ENCODE measurements at places on chromosomes 4 and X. TPM values are rescaled to one million over a fixed set of nuclear protein-coding genes. Genes with fewer than 3 reads are reported as not detected.

DNA sequence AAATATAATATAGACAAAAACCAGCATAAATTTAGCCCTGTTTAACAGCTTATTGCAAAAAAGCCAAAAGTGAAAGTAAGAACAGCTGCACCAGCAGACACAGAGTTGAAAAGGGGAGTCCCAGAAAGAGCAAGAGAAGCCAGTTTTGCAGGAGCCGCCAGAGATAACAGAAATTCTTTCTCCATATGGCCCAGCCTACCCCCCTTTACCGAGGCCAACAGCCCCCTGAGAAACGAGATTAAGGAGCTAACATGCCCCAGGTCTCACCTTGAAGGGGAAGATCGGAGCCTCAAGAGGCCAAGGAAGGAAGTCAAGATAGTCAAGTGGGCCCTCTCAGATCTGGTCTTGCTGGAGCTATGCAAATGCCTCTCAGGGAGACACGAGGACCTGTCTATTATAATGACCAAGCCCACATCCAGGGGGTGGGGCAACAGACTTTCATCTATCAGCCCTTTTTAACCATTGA is 4.8 kb downstream of the ACOX3 start:
- peak; percentile 52 for DNase-seq

- no peak for DNase-seq
Observed at GRCh38 chr4:65983061-65983460, 312.8 kb upstream of the EPHA5 start.

CYBB gene
- total RNA-seq, result 0.23 TPM

DNA sequence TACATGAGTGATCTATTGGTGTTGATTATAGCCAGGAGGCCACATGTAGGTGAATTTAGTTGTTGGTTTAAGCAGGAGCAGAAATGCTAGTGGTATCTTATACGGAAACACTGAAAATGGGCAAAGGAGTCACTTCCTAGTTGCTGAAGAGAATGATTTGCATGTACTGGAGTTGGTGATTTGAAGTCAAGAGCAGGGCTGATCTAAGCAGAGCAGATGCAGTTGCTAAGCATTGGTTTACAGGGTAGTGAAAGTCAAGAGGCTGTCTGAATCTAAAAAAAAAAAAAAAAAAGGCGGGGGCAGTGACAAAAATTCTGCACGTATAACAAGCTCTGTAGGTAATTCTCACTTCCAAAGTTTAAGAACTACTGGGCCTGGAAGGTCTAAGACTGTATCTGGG is 90.4 kb upstream of the HPRT1 start:
- DNase-seq, result no peak

PRSS12 gene
- 1.6 TPM for total RNA-seq

- DNase-seq, result no peak
Observed at GRCh38 chr4:142124874-142125273, 488.5 kb downstream of the IL15 start.

DNA sequence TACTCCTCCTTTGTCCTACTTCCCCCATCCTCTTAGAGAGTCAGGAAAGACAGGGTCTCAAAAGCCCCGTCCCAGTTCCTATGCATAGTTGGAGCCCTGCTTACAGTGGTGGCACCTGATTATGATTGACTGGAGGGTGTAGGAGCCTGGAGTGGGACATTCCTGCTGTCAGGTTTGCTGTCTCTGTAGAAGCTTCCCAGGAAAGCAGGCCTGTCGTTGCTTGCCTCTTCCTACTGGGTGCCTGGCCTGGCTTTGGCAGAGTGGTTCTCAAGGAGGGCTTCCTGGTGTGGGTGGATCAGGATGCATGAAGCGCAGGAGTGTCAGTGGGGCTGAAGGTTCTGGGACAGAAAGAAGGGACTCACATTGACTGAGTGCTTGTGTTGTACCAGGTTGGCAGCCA is 4.8 kb downstream of the MAGED2 start:
- no peak for DNase-seq

MAOB gene
- total RNA-seq, result 0.34 TPM

Data from Caco-2 (cell line).